Activated CD4-positive, CD25-positive, alpha-beta regulatory T cell treated with anti-CD3 and anti-CD28 coated beads, Interleukin-2, amount 50 U/mL, for 16 hours (primary cell): ENCODE measurements at places on chromosomes 6 and 20.

DNA sequence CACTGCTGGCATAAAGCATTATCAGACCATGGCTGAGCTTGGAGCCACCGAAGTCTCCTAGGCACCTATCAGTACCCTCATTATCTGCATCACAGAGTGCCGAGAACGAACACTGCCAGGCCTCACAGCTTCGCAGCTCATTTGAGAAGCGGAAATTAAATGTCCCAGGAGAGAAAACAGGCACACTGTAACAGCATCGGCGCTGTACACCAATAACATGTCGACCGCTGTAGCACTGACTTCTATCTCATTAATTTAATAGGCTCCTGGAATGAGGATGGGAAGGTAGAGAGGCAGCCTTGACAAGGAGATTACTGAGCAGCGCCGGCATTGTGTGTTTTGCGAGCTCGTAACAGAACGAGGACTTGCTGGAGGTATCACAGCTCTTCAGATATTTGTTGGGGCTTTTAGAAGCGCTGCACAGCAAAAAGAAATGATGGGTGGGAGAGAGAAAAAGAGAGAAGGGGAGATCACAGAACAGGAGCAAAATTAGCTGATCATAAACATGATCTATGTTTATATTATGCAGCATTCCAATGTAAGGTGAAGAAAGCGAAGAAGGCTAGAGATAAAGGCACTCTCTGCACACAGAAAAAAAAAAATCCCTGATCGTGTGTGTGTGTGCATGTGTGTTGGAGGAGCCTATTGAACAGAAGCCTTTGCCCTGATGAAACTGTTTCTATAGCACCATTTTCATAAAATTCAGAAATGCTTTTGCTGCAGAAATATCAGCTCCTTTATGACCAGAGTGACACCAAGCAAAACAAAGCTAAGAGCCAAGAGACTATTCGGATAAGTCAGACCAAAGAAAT is 29.2 kb downstream of the ID4 start:
- DNase-seq, result no peak

- no peak for DNase-seq
Measured at GRCh38 chr6:118981884-118982574, 47.1 kb upstream of the MCM9 start.

GRCh38 chr6:4935975-4936680 is 67.7 kb downstream of the RPP40 start:
- no peak for DNase-seq

DNA sequence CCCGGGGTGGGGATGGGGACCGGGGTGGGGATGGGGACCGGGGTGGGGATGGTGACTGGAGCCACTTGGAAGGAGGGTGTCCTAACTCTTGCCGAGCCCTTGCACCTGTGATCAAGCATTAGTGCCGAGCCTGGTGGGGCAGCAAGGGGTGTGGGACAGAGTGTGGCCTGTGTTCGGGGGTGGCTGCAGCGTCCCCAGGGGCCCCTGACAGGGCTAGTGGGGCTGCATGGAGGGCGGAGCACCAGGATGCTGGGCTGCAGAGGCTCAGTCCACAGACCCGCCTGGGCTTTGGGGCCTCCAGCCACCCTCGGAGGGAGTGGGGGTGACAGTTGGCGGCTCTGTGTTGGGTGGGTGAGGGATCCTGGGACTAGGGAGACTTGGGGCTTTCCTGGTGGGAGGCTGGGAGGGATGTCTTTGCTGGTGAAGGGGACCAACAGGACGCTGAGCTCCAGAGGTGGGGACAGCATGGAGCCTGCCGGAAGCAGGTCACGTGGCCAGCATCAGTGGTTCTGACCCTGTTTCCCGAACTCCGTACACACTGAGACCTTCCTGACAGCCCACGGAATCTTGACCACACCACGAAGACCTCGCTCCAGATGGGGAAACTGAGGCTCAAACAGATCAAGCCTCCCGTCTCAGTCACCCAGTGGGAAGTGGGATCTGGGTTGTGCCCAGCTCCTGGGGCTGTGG is 4.6 kb downstream of the RBBP8NL start:
- DNase-seq, result no peak

- DNase-seq, result no peak
Measured at GRCh38 chr6:100050550-100050949, 56.5 kb upstream of the MCHR2 start.

DNA sequence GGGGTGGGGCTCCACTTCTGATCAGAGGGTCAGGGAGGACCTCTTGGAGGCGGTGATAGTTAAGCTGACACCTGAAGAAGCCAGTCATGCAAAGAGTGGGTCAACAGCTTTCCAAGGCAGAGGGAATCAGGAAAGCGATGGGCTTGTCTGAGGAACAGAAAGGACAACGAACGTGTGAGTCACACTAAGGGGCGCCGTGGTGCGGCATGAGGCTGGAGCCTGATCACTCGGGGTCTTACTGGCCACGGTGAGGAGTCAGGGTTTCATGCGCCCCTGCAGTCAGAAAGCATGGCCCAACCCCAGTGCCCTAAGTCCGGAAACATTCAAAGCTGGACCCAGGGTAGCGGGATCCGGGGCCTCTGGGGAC is 50.6 kb upstream of the SLC32A1 start:
- DNase-seq, result no peak

DNA sequence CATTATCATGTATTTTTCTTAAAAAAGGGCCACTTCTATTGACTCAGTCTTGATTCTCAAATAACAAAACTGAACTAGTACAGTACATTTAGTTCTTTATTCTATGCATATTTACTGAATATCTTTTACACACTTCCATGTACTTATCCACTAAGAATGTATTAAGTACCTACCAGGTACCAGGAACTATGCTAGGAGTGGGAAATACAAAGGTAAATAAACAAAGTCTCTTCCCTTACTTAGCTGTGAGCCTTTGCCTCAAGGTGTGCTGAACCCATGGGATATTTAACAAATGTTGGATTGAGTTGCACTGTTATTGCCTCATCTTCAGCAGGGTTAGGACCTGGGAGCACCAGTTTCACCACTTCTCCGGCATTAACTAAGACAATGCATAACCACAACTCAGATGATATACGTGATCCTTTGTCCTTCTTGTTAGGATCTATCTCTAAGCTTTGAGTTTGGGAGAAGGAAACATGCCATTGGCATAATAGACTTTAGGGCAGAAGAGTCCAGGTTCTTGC is 533.9 kb downstream of the TFAP2B start:
- no peak for DNase-seq

GRCh38 chr6:22432060-22432459 is 135.2 kb upstream of the PRL start:
- no peak for DNase-seq

DNA sequence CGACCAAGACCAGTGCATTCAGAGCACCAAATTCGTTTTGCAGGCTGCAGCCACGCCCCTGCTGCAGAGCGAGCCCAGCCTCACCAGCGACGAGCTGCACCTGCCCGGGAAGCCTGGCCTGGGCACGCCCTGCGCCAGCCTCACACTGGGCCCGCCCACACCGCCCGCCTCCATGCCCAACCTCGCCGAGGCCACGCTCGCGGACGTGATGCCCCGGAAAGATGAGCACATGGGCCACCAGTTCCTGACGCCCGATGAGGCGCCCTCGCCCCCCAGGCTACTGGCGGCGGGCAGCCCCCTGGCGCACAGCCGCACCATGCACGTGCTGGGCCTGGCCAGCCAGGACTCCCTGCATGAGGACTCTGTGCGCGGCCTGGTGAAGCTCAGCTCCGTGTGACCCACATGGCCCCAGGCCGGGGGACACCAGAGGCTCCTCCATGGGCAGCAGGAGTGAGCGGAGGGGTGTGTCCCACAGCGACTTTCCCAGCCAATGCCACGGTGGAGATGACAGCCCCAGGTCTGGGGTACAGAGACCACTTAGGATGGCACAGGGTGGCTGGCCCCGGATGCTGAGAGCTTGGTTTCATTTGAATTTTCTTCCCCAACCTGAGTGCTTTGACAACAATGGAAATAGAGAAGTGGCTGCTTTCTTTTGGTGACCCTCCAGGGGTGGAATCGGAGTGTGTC is 150.2 kb upstream of the SNX9 start:
- DNase-seq, result no peak

- DNase-seq, result no peak
Measured at GRCh38 chr6:116287689-116288282, 8.1 kb upstream of the TSPYL1 start.

DNA sequence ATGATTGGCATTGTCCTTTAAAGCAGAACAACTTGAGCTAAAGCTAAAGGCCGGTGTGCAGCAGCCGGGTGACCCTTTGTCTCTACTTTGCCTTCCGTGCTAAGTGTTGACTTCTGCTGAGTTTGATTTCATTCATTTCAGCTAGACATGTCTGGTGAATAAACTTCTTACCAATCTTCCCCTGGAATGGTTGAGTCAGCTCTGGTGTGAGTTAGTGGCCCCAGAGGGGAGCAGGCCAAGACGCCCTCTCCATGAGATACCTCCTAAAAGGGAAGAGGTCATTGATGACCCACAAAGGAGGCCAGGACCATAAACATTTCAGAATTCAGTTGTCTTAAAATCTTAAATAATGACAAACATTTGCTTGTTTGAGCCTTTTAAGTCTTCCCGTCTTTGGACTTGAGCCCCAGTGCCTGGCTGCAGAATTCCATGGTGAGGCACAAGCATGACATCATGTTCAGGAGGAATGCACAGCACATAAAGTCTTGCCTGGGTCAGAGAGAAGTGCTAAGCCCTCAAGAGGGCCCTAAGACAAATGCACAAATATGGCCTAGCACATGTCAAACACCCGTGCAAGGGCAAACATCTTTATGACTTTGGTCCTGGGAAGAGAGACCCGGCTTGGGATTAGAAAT is 96.3 kb upstream of the NEDD9 start:
- no peak for DNase-seq

DNA sequence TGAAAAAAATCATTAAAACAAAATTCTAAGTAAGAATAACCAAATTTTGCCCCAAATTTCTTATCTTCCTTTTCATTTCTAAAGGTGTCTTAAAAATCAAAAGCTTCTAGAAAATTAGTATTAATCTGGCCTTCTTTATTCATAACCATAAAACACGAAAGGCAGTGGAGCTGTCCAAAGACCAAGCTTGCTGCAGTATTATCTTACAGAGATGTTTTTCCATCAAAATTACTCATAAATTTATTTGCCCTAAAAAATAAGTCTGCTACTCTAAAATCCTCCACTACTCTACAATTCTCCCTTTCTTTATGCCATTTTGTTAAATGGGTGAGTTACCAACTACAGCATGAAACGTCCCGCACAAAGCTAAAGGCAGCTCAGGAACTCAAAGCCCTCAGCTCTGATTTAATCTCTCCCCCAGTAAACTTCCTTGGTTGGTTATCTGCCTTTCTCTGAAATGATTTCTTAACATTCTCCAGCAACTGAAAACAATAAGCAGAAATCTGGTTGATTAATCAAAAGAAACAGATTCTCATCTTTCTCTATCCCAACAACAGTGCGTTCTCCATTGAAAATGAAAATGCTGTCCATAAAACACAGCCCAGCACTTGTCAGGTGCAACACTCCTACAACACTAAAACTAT is 2.1 kb downstream of the USP49 start:
- DNase-seq, result no peak

DNA sequence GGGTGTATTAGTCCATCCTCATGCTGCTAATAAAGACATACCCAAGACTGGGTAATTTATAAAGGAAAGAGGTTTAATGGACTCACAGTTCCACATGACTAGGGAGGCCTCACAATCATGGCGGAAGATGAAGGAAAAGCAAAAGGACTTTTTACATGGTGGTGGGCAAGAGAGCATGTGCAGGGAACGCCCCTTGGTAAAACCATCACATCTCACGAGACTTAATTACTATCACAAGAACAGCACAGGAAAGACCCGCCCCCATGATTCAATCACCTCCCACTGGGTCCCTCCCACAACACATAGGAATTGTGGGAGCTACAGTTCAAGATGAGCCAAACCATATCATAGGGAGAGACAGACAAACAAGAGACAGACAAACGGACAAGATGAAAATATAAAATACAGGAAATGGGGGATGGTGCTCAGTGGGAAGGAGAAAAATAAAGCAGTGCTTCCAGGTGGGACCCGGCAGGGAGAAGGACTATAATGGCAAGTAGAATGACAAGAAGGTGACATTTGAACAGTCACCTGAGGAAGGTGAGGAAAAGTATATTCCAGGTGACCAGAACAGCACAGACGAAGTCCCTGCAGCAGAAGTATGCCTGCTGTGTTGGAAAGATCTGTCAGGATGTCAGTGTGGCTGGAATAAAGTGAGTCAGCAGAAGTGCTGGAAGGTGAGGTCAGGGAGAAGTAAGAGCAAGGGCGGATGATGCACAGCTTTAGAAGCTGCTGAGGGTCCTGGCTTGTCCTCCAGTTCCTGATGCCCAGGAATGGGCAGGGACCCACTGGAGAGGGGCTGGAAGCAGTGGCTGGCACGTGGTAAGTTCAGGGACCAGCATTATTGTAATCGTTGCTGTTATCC is 61.1 kb downstream of the SLC2A10 start:
- no peak for DNase-seq

GRCh38 chr6:139381216-139381865 is 6.9 kb upstream of the CITED2 start:
- DNase-seq, result no peak

- no peak for DNase-seq
Measured at GRCh38 chr6:100103194-100103593, 109.2 kb upstream of the MCHR2 start.

GRCh38 chr6:76264468-76264867 is 192.0 kb upstream of the IMPG1 start:
- DNase-seq, result no peak

GRCh38 chr6:89997456-89998445 is 103.5 kb downstream of the GJA10 start:
- no peak for DNase-seq

DNA sequence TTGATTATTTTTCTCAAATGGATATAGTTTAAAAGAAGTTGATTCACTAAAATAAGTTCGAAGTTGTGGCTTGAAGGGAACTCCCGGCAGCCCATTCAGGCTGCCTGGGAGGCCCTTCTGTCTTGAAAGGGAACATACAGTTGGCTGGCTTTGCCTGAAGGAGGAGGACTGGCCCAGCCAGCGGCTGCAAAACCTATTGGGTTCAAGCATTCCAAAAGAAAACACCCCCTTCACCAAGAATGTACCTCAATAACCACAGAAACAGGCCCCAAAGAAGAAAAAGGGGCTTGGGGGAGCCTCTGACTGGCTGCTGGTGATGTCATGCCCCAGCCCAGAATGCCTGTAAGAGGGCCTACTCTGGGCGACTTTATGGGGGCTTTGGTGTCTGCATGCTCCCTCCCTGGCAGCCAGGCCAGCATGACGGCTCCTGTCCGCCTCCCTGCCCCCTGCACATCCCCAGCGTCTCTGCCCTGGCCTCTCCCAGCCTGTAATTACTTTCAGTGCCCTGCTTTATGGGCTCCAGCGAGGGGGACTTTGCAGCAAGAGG is 36.5 kb downstream of the MAFB start:
- no peak for DNase-seq

- DNase-seq, result no peak
Measured at GRCh38 chr20:16601047-16601446, 27.8 kb upstream of the KIF16B start.

GRCh38 chr20:57831326-57831992 is 121.6 kb upstream of the PMEPA1 start:
- no peak for DNase-seq

- no peak for DNase-seq
Measured at GRCh38 chr20:1456300-1456699, 10.3 kb downstream of the NSFL1C start.
